Stimulated activated CD8-positive, alpha-beta memory T cell treated with anti-CD3 and anti-CD28 coated beads, Interleukin-4, amount 100 ng/mL, for 48 hours (primary cell): ENCODE measurements at places on chromosomes 16 and 17.

- no peak for DNase-seq
Observed at GRCh38 chr16:66416136-66416535, 11.0 kb upstream of the BEAN1 start.

GRCh38 chr16:46895399-46896313, 11.5 kb downstream of the GPT2 start:
- no peak for DNase-seq

- no peak for DNase-seq
Observed at GRCh38 chr17:64571746-64572145, 65.0 kb downstream of the CEP95 start.

GRCh38 chr17:65553009-65553645, 8.3 kb downstream of the AXIN2 start:
- DNase-seq: no peak

GRCh38 chr17:57407287-57408070, 151.2 kb downstream of the MSI2 start:
- DNase-seq: no peak

- DNase-seq: no peak
Observed at GRCh38 chr17:32593003-32593402, 106.2 kb downstream of the CDK5R1 start.

GRCh38 chr17:44548376-44549230, 8.7 kb upstream of the FZD2 start:
- DNase-seq: no peak
